ENCODE measurements at places on chromosomes 7 and 10.

- DNase-seq, result no peak
Observed at GRCh38 chr10:17175551-17175950, 25.9 kb downstream of the TRDMT1 start.

GRCh38 chr7:20350996-20351692 lies 20.4 kb downstream of the ITGB8 start:
- DNase-seq, result no peak

GRCh38 chr7:90603346-90603745 lies 7.2 kb downstream of the CDK14 start:
- no peak for DNase-seq

DNA sequence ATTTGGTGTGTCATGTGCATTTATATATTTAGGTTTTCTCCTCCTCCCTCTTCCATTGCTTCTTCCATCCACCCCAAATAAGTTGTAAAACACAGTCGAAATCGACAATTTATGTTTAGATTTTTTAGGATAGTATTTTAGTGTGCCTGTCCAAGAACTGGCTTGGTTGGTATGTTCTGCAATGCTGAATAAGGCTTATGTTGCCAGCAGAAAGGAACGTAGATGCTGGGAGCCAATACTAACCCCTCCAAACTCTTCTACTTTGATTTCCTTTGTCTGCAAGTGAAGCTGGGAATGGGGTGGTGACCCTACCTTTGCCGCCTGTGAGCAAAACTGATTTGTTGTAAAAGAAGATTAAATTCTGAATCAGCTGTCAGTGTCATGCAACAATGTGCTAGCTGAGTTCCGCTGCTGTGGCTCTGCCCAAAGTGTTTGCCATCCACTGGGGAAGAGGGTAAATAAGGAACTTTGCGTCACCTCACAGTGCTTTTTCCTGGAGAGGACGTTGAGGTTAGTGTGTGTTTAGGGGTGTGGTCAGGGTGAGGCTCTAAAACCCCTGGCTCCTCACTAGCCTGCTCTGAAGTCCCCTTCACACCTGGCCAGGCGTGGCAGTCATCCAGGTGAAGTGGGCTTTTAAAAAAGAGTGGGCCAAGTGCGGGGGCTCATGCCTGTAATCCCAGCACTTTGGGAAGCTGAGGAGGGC lies 44.4 kb downstream of the TACC2 start:
- DNase-seq, result no peak

GRCh38 chr7:2566890-2567678 lies 8.3 kb downstream of the IQCE start:
- no peak for DNase-seq

GRCh38 chr7:54076616-54077015 lies 465.6 kb upstream of the VSTM2A start:
- DNase-seq, result no peak

- DNase-seq, result no peak
Observed at GRCh38 chr7:131026297-131027000, 292.4 kb upstream of the KLF14 start.

GRCh38 chr10:101293007-101293723 lies 60.8 kb upstream of the BTRC start:
- DNase-seq, result no peak

GRCh38 chr10:113069595-113069994 lies 119.5 kb downstream of the TCF7L2 start:
- no peak for DNase-seq

GRCh38 chr7:90645784-90646183 lies 49.7 kb downstream of the CDK14 start:
- no peak for DNase-seq

- DNase-seq, result no peak
Observed at GRCh38 chr7:47827351-47827756, 120.9 kb downstream of the PKD1L1 start.

GRCh38 chr10:71090330-71090729 lies 122.0 kb upstream of the UNC5B start:
- no peak for DNase-seq

GRCh38 chr7:137681657-137682562 lies 164.9 kb downstream of the DGKI start:
- no peak for DNase-seq

GRCh38 chr7:67781841-67782240 lies 785.2 kb downstream of the TYW1 start:
- DNase-seq, result no peak

GRCh38 chr7:159240962-159241361 lies 96.3 kb upstream of the VIPR2 start:
- no peak for DNase-seq

GRCh38 chr7:112192236-112193154 lies 13.7 kb downstream of the DOCK4 start:
- no peak for DNase-seq

GRCh38 chr7:16801579-16801978 lies 3.2 kb downstream of the AGR2 start:
- no peak for DNase-seq

- no peak for DNase-seq
Observed at GRCh38 chr7:157916946-157917640, 580.3 kb downstream of the DNAJB6 start.

- DNase-seq, result no peak
Observed at GRCh38 chr7:85529831-85530230, 343.0 kb upstream of the SEMA3D start.

GRCh38 chr10:93680412-93681047 lies 21.9 kb downstream of the FRA10AC1 start:
- no peak for DNase-seq

GRCh38 chr7:73622527-73622908 lies 1.8 kb downstream of the MLXIPL start:
- no peak for DNase-seq

DNA sequence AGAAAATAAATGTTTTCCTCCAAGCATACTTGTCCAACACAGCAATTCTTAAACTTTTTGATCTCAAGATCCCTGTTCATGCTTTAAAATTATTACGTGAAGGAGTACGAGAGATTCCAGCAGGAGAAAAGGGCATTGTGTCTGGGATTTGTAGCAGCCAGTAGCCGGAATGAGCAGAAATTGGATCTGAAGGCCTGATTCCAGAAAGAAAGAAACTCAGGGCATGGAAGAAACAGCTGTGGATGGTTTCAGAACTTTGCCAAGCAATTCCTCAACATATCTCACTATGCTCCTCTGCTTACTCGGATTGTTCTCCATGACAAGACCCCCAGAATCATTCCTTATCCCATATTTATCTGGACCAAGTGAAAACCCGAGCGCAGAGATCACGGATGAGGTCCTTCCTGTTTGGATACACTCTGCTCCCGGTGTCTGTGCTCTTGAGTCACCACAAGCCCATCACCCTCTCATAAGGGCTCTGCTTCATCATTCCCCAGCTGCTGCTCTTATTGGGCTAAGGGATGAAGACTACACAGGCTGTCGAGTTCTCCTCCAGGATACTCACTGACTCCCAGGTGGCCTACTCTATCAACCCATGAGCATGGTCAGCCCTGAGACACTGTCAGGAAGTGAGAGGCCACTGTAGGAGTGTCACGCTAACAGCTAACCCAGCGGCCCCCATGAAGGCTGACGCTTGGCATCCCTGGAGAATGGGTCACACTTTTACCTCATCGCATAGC lies 121.0 kb upstream of the LANCL2 start:
- DNase-seq, result no peak

DNA sequence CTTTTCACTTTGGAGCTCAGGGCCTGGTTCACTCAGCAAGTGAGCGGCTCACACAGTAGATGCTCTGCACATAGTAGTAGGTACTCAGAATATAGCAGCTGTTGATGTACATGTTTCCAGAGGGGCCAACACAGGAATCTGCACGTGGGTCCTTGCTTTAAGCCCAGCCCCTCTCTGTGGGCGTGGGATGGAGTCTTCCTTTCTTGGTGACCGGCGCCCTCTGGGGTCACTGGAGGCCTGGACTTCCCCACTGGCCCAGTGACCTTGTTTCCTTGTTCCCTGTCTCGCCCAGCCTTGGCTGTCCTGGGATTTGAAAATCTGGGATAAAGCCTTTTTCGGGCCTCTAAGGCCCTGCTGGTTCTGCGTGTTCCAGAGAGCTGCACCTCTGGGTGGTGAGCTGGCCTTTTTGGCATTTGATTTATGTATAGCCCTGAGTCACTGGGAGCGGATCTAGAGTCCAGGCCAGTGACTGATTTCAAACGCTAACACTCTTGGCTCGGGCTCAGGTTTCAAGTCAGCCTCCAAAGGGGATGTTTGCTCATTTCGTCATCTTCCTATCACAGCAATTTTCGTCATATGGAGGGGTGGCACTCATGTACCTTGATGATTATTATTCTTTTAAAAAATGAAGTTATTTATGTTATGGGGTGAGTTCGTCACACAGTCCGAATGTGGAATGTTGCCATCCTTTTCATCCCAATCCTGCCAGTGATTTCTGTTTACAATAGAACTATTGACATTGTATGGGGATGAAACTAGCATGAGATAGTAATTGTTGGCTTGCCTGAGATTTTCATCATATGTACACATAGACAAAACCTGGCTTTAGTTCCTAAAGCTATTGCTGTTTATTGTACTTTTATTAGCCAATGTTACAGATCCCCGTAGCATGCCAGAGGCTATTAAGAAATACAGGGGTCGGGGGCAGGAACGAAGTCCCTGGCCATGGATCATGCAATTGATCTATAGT lies 65.5 kb downstream of the CUX1 start:
- no peak for DNase-seq

DNA sequence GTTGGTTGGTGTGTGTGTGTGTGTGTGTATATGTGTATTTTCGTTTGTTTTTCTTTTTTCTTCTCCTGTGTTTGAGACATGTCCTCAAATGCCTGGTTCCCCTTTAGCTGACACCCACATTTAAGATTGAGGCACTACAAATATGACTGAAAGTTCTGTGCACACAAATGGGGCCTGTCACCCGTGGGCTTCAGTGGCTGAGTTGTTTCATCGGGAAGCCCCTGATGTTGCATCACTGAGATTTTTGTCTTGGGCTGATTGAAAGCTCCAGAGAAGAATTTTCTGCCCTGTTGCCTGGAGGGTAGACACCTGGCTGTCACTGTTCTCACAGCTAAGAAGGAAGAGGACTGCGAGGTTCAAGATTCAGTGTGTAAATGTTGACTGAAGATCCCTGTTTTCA lies 283.8 kb upstream of the C7orf33 start:
- DNase-seq, result no peak

GRCh38 chr7:7100432-7100849 lies 81.9 kb upstream of the C1GALT1 start:
- no peak for DNase-seq

GRCh38 chr7:151056666-151057505 lies 811 bp downstream of the CDK5 start:
- DNase-seq, result no peak

DNA sequence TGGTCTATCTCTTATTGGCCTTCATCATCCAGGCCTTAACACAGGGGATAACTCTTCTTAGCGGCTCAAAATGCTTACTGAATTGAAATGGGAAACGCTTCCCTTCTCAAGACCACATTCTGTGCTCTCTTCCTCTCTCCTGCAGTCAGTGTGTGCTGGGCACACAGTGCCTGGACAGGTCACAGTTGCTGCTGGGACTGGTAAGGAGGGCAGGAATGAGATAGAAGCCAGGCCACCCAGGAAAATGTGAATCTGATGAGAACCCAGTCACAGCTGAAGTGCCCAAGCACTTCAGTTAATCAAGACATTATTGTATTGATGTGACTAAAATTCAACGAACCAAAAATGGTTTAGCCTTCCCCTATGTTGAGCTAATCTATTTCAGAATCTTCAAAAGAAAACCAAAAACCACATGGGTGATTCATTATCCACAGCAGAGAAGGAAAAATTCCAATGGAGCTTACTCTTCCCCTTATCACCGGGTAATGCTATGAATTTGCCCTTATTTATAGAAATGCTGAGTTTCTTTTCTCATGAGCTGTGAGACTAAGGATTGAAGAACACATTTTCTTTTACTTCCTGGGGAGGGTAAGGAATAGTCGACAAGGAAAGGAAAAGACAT lies 41.2 kb upstream of the PLPP4 start:
- no peak for DNase-seq

DNA sequence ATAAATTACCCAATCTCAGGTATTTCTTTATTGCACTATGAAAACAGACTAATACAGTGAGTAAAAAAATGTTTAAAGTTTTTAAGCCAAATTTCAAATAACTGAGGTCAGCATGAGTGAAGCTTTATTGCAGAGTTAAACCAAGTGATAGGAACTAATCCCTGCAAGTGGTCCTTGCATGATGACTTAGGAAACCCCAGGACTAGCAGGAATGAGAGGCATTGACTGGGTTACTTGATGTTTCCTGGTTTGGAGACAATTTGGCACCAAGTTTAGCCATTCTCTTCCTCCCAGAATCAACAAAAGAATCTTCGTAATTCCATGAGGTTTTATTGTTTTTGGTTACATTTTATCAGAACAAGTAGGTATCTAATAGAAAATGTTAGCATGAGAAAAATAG lies 194.2 kb downstream of the BICC1 start:
- DNase-seq, result no peak

DNA sequence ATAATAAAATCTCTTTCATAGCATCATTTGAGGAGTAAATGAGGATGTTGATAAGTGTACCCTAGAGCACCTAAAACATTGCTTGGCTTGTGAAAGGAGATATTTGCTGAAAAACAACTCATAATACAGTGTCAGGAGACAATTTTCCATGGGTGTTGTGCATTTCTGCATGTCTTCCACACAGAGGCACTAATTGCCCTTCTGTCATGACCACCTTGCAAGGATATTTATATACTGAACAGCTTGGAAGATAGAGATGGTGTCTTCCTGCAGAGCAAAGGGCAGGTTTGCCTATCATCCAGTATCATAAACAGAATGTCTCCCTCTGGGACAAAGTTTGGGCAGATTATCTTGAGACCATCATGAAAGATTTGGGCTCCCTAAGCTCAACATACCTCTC lies 495.2 kb upstream of the LRRN3 start:
- no peak for DNase-seq

DNA sequence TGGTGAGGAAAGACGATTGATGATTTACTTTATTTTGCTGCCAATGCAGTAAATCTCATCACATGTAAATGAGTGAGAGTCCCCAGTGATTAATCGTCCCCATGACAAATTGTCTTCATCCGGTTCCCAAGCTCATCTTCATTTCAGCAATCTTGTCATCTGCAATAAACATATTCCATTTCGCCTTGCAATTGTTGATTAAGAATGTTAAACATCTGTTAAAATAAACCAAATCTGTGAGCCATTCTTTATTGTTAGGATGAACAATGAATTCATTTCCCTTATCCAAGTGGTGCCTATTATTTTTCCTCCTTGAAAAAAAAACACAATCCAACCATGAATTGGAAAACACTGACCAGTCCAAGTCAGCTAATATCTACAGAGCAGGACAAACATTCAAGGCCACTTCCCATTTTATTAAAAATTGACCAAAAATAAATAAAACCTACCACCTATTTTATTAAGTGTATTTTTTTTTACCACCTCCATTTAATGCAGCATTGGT lies 36.5 kb downstream of the NPS start:
- DNase-seq, result no peak

Measured in GM19239 (cell line).